NCI-H187 (cell line): ENCODE measurements at places on chromosomes 1 and 21.

DNA sequence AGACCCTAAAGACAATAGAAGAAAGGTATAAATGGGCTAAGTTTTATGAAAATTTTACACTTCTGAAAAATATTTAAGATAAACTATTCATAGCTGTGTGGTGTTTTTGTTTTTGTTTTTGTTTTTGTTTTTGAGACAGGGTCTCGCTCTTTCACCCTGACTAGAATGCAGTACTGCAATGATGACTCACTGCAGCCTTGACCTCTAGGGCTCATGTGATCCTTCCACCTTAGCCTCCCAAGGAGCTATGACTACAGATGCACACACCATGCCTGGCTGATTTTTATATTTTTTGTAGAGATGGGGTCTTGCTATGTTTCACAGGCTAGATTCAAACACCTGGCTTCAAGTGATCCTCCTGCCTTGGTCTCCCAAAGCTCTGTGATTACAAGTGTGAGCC lies 66.6 kb downstream of the PUM1 start:
- DNase-seq = no peak

GRCh38 chr1:89942825-89943658 lies 51.9 kb upstream of the ZNF326 start:
- DNase-seq = no peak

DNA sequence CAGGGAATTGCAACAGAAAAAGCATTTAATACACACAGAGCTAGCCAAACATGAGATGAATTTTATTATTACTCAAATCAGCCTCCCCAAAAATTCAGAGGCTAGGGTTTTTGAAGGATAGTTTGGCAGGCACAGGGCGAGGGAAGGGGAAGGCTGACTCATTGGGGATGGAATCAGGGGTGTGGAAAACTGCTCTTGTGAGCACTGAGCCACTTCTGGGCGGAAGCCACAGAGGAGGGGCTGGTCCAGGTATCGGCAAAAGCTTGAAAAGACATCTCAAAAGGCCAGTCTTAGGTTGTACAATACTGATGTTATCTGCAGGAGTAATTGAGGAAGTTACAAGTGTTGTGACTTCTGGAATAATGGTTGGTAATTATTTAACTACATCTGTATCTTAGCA lies 109.4 kb downstream of the TLR5 start:
- no peak for DNase-seq

GRCh38 chr21:40146216-40146837 lies 279.1 kb downstream of the PCP4 start:
- no peak for DNase-seq

GRCh38 chr1:112515311-112516009 lies 6.7 kb downstream of the WNT2B start:
- DNase-seq = no peak

GRCh38 chr1:109636201-109636952 lies 16.7 kb downstream of the AMPD2 start:
- DNase-seq = no peak

DNA sequence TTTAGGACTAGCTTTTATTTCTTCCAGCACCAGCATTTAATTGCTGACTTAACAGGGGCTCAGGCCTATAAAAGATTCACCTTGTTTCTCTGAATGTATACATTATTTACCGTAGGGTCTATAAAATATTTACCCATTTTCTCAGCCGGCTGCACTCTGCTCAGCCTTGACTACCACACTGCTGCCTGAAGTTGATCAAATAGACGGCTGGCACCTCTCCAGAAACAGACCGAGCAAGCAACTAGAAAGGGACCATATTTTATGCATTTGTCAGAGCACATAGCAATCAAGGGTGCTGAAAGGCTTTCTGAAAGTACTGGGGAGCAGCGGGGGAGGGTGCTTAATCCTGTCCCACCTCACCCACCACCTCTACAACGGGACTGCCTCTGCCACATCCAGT lies 64.7 kb upstream of the FGGY start:
- no peak for DNase-seq

- no peak for DNase-seq
Measured at GRCh38 chr1:160607672-160608032, 28.4 kb upstream of the CD84 start.

DNA sequence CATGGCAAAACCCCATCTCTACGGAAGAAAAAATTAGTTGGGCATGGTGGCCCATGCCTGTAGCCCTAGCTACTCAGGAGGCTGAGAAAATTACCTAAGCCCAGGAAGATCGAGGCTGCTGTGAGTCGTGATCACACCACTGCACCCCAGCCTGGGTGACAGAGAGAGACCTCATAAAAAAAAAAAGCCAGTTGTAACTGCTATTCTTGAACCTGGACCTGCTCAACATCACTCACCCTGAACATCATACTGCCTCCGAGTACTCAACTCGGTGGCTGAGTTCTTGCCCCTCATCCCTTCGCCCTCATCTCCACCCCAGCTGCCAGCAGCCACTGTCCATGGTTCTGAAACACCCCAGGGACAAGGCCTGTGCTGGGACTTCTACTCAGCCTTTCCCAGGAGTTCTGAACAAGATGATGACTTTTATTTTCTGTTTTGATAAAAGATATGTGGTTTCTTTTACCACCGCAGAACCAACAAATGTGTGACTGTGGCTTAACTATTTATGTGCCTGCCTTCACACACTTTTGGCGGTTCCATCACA lies 5.4 kb upstream of the DISP3 start:
- no peak for DNase-seq

DNA sequence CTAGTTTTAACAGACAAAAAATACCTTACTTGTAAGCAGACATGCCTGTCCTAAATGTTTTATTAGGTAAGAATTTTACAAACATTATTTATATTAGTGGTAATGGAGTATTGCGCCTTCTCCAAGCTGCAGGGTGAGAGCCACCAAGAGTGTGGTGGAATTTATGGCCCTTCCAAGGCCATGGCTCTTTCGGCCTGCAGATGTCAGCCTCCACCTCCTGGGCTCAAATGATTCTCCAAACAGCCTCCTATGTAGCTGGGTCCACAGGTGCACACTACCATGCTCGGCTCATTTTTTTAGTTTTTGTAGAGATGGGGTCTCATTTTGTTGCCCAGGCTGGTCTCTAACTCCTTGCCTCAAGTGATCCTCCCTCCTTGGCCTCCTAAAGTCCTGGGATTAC lies 56.3 kb downstream of the ITGB3BP start:
- DNase-seq = no peak

DNA sequence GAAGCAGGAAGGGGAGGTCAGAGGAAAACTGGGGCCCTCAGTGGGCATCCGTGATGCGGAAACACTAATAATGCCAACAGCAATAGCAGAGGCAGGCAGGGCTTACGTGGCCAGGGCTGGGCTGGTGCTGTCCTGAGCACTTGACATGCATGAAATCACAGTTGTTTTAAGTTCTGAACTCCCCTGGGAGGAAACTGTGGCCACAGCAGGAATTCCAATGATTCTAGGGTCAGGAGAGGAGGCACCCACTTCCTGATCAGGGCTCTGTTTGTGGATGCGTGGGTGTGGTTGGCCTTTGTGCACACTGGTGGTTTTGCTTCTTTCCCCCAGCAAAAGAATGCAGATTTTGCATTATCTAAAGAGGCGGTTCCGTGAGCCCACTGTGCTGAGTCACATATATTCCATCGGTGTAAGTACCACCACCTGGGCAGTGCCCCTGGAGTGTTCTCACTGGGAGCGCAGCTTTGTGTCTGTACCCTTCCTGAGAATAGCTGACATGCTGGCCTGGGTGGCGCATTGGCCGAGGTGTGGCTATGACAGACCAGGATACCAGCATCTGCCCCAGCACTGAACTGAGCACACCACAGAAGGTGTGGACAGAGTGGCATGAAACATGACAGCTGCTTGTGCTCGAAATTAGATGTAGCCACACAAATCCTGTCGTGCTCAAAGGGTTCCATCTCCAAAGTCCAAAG lies 71.0 kb downstream of the PDE9A start:
- no peak for DNase-seq

DNA sequence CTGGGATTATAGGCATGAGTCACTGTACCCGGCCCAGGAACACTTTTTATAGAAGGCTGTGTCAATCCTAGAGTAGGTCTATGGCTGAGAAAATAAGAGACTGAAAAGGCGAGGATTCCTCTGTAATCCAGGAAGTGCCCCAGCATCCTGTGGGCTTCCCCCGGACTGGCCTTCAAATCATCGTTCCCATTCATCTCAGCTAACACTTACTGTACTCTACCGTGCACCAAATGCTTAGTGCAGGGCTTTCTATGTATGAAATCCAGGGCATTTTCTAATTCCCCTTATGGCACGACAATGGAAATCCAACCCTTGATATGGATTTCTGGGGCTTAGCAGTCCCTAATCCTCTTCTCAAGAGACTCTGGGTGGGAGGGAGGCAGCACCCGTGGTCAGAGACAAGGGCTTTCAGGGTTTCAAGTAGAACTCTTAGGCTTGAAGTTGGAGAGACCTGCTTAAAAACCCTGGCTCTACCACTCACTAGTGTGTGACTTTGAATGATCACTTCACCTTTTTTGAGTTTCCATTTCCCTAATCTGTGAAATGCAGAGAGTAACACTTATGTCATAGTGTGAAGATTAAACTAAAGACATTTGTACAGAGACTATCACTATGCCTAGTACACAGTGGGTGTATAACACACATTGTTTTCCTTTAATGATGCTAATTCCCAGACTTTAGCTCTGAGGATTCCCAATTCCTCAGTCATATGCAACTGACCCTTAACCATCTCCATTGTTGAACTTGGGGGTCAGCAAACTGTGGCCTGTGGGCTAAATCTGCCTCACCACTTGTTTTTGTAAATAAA lies 20.3 kb downstream of the MECR start:
- DNase-seq = no peak

- no peak for DNase-seq
Measured at GRCh38 chr1:199667089-199667488, 360.4 kb upstream of the NR5A2 start.

- no peak for DNase-seq
Measured at GRCh38 chr1:201025571-201026002, 2.1 kb upstream of the KIF21B start.

DNA sequence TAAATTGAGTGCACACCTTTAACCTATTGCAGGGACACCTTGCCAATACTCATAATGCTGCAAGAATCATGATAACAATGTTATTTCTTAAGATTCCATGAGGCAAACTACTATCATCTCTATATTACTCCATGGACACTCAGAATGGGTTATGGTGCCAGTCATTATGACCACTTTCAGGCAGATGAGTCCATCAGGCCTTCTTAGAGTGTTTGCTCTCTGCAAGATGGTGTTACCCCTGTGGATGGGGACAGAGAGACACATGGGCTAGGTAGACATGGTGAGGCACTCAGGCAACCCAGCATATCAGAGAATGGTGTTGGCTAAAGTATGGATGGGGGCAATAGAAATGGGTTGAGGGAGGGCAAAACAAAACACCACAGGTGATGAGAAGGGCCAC lies 59.7 kb downstream of the XCL2 start:
- no peak for DNase-seq

GRCh38 chr1:172754609-172755008 lies 95.7 kb downstream of the FASLG start:
- no peak for DNase-seq

GRCh38 chr1:227343206-227343605 lies 24.9 kb upstream of the CDC42BPA start:
- no peak for DNase-seq

DNA sequence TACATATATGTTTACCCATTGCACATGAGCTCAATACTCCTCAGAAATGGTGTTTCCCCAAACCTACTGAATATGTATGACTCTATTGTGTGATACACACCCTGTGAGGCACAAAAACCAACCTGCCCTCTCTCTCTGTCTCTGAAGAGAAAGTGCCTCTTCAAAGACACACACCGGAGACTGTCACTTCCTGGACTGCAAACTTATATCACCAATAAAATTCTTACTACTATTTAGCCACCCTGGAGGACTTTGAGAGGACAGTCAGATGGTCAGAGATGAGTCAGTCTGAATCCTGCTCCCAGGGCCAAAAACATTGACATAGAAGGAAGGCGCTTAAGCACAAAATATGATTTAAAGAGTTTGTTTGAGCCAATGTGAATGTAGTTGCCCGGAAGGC lies 110.4 kb downstream of the PPIAL4G start:
- DNase-seq = no peak

DNA sequence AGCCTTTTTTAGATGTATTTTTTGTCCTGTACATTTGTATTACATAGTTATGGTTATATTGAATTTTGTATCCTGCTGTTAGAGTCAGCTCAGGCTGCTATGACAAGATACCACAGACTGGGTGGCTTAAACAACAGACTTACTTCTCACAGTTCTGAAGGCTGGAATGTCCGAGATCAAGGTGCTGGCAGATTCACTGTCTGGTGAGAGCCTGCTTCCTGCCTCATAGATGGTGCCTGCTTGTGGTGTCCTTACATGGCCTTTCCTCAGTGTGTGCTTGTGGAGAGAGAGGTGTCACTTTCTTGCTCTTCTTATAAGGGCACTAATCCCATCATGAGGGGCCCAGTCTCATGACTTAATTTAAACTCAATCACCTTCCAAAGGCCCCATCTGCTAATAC lies 23.1 kb upstream of the MYSM1 start:
- DNase-seq = no peak

GRCh38 chr1:239764546-239764945 lies 327.1 kb upstream of the FMN2 start:
- DNase-seq = no peak

- DNase-seq = no peak
Measured at GRCh38 chr1:31010086-31010989, 55.2 kb downstream of the PUM1 start.

DNA sequence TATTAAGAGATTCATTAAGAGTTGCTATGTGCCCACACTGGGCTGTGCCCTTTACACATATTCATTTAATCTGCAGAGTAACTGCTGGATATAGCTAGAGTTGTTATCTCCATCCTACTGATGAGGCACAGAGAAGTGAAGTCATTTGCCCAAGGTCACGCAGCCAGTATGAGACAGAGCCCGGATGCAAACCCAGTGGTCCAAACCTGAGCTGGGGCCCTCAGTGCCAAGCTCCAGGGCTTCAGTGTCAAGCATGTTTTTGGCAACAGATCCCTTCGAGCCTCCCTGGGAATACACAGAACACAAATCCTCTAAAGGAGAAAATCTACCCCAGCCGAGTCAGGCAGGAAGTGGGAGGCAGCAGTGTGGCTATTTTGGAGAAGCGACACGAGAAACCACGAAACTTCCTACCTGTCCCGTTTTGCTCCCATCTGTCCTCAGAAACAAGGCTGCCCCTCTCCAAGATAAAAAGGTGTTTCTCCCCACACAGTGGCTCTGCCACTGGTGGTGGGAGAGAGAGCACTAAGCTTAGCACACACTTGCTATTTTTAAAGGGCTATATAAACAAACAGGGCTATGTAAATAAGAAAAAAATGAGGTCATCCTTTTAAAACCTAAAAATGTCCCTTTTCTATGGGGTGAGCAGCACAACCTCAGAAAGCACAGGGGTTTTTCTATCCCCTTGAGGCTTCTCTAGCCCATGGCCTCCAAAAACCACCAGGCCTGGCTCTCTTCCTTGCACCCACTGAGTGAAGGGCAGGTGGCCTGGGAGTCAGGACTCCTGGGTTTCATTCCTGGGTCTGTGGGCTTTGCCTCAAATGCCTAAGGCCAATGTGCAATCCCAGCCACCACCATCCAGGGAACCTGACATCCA lies 138.6 kb upstream of the EDN2 start:
- no peak for DNase-seq

- DNase-seq = no peak
Measured at GRCh38 chr1:100730130-100730529, 10.6 kb downstream of the VCAM1 start.

GRCh38 chr21:38619992-38620479 lies 121.8 kb upstream of the ERG start:
- DNase-seq = no peak
